ENCODE measurements at places on chromosomes 7 and 10. TPM values are rescaled to one million over a fixed set of nuclear protein-coding genes. Genes with fewer than 3 reads are reported as not detected.

DNA sequence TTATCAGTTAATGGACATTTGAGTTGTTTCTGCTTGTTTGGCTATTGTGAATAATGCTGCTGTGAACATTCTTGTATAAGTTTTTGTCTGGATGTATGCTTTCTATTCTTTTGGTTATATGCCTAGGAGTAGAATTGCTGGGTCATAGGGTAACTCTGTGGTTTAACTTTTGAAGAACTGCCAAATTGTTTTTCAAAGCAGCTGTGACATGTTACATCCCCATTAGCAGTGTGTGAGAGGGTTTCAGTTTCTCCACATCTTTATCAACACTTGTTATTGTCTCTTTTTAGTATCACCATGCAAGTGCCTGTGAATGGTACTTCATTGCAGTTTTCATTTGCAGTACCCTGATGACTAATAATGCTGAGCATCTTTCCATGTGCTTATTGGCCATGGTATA is 2.1 kb upstream of the NDUFB8 start:
- no peak for DNase-seq

The SLC29A3 gene
- total RNA-seq: 15.6 TPM

DNA sequence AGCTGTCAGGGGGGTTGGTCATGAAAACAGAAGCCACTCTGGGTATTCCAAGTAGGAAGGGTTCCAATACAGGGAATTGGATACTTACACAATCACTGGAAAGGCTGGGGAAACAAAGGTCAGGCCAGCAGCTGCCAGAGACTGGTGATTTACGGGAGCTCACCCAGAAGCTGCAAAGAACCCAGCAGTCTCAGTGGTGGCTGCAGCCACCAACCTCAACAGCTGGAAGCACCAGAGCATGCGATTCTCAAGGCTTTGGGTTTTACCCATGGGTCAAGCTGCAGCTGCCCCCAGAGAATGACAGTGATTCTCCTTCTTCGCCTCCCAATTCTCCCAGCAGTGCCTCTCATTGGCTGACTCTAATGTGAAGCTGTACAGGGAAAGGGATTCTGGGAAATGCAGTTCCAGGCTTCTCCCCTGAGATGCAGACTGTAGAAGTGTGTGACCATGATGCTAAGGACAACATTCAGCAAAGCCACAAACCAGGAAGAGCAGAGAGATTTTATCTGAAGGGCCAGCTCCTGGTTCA is 107.2 kb upstream of the TCF7L2 start:
- no peak for DNase-seq

- no peak for DNase-seq
These were observed 1.0 kb upstream of the PRKAR2B start for GRCh38 chr7:107043491-107043890.

Data from spleen (tissue), 13 donors.